Nasal cavity respiratory epithelium epithelial cell of viscerocranial mucosa (primary cell): ENCODE measurements at places on chromosomes 5 and 9. TPM values are rescaled to one million over a fixed set of nuclear protein-coding genes. Genes with fewer than 3 reads are reported as not detected.

ANGPTL2 gene
- total RNA-seq: under 0.01 and 0.14 TPM in 2 replicates

PLPP7 gene
- total RNA-seq: under 0.01 TPM in 1 of 2 replicates, not detected in the other

DPH7 gene
- 23.6 and 23.7 TPM in 2 replicates for total RNA-seq

DOCK8 gene
- total RNA-seq: 0.34 and 1.3 TPM in 2 replicates

NOTCH1 gene
- total RNA-seq: 160 and 571 TPM in 2 replicates

FAM151B gene
- total RNA-seq: 1.4 and 2.8 TPM in 2 replicates

SPATA31A3 gene
- not detected in 2 replicates for total RNA-seq

ADRA1B gene
- under 0.01 TPM in 1 of 2 replicates, not detected in the other for total RNA-seq

ZER1 gene
- 13.0 and 30.2 TPM in 2 replicates for total RNA-seq

DNAI1 gene
- total RNA-seq: not detected in 2 replicates

SLC45A2 gene
- total RNA-seq: 0.14 TPM in 1 of 2 replicates, not detected in the other

SH3TC2 gene
- total RNA-seq: 5.1 and 6.0 TPM in 2 replicates

FOXI1 gene
- not detected in 2 replicates for total RNA-seq

GAS1 gene
- total RNA-seq: 0.34 and 3.8 TPM in 2 replicates

C5 gene
- 1.6 and 1.7 TPM in 2 replicates for total RNA-seq

SLC6A19 gene
- not detected in 2 replicates for total RNA-seq

TXNDC8 gene
- not detected in 2 replicates for total RNA-seq

SURF6 gene
- 9.2 and 23.6 TPM in 2 replicates for total RNA-seq

RGS7BP gene
- not detected in 2 replicates for total RNA-seq

EQTN gene
- total RNA-seq: 0.14 TPM in 1 of 2 replicates, not detected in the other

IGFBPL1 gene
- 0.07 TPM in 1 of 2 replicates, not detected in the other for total RNA-seq

FYB1 gene
- total RNA-seq: 0.34 and 16.9 TPM in 2 replicates

AFAP1L1 gene
- total RNA-seq: 17.2 and 46.1 TPM in 2 replicates

DDX4 gene
- under 0.01 TPM in 1 of 2 replicates, not detected in the other for total RNA-seq

GRIN1 gene
- total RNA-seq: 0.57 and 1.0 TPM in 2 replicates

FCN1 gene
- not detected in 2 replicates for total RNA-seq

RMND5B gene
- total RNA-seq: 36.4 and 43.7 TPM in 2 replicates

LCN1 gene
- not detected in 2 replicates for total RNA-seq

PCDHGA10 gene
- total RNA-seq: 1.7 and 7.5 TPM in 2 replicates

TMEM167A gene
- 49.6 and 63.8 TPM in 2 replicates for total RNA-seq

GLDC gene
- 0.07 and 2.4 TPM in 2 replicates for total RNA-seq

FREM1 gene
- under 0.01 and 0.14 TPM in 2 replicates for total RNA-seq

SLC25A48 gene
- total RNA-seq: not detected in 2 replicates

GADD45G gene
- 0.43 TPM in 1 of 2 replicates, not detected in the other for total RNA-seq
